ENCODE measurements at places on chromosomes 16 and 17.
A peak's percentile ranks its signal among the peaks of the same experiment; 100 is the strongest.

DNA sequence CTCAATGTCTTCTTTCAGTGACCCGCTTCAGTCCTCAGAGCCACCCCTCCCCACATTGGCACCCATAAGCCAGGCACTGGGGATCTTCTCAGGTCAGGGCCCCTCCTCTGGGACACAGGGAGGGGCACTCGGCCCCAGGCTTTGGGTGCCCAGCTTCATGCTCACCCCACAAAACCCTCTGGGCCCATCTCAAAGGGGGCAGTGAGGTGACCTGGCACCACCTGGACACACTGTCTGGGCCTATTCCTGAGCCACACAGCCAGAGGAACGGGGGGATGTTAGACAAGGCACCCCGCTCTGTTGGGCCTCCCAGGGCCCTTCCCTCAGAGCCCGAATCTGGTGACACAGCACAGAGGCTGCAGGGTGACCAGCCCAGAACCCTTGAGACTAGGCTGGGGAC, 36.1 kb downstream of the TNFRSF13B start:
- DNase-seq = no peak

DNA sequence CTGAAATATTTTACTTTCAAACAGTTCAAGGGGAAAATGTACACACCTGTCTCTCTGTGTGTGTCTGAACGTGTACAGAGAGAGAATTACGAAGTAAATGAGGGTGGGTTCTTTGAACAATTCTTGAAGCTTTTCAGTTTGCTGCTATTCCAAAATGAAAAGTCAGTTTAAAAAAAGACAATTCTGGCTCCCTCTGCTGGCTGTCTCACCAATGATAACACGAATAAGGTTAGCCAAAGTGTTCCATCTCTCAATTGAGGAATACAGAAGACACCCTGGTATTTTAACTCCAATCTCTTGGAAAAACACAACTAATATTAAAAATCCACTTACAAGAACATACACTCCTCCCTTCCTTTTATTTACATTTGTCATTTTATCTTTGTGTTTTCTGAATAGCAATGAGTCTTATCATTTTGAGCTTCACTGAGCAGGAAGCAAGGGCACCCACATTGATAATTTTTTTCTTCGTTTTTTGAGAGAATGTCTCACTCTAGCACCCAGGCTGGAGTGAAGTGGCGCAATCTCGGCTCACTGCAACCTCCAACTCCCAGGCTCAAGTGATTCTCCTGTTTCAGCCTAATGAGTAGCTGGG, 20.5 kb downstream of the EFTUD2 start:
- no peak for DNase-seq

- no peak for DNase-seq
Measured at GRCh38 chr17:32555611-32556310, 69.0 kb downstream of the CDK5R1 start.

- DNase-seq = no peak
Measured at GRCh38 chr17:44334727-44335126, 10.1 kb upstream of the SLC25A39 start.

DNA sequence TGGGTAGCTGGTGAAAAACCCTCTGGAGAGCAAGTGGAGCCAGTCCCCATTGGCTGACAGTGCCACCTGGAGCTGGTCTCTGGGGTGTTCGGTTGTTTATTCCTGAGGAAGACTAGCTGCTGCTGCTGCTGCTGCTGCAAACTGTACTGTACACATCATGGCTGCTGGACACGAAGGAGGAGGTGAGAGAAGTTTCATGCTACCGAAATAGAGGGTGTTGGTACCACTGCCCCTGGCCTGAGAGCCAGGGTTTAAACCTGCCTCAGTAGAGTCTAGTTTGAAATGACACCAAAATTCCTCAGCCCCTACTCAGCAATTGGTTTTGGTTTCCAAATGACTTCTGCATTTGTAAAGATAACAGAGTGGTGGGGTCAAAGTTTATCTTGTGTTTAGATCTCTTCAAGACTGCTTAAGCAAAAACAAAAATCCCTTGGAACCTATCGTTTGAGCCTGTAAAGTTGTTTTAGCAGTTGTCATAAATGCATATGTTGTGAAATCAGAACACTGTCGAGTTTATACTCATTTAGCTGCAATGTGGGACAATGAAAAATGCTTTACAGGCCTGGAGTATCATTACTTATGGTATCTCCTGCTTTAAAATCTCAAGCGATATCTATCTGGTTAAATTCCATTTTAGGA, 40.8 kb downstream of the CYB5B start:
- DNase-seq = no peak

DNA sequence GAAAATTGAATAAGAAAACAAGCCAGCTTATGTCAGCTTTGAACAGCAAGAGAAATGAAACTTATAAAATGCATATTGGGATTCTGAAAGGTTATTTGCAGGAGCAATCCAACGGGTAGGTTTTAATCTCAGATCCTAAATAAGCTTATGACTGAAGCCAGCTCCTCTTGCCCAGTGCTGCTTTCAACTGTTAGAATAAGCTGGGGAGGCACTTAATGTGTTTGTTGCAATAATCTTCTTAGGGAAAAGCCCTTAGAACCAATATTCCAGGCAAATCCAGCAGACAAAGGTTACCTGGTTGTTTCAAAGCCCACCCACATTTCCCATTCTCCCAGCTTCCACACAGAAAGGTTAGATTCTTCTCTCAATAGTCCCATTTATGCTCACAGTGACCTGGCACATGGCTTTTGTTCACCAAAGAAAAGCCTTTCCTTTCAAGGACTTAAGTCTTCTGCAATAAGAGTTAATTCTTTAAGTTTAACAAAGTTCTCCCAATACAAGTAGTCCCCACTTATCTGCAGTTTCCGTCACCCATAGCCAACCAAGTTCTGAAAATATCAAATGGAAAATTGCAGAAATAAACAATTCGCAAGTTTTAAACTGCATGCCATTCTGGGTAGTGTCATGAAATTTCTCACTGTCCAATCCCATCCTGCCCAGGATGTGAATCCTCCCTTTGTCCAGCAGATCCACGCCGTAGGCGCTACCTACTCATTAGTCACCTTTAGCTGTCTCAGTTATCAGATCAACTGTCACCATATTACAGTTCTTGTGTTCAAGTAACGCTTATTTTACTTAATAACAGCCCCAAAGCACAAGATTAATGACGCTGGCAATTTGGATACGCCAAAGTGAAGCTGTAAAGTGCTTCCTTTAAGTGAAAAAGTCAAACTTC, 5.9 kb downstream of the TEX2 start:
- no peak for DNase-seq

- no peak for DNase-seq
Measured at GRCh38 chr17:66786107-66786506, 48.8 kb upstream of the CACNG5 start.

DNA sequence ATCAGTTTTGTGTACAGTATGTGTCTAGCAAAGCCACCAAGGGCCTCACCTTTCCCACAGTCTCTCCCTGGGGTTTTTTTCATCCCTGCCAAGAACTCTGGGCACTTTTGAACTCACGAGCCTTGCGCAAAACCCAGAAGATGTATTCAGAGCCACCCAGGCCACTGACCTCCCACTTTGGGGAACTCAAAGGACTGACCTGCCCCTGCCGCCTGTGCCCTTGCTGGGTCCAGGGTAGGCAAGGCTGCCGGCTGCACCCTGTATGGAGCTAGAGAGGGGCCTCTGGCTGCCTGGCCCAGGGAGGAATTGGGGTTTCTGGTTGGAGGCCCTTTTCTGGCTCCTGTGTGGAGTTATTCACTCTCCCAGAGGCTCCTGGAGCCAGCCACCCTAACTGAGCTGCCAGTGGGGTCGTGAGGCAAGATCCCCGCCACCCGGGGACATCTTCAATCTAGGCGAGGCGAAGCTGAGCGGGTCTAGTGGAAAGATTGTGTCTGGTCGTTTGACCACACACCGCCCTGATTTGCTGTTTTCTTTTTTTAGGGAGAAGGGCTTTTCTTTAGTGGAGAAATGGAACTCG, 1.9 kb downstream of the CDK5R1 start:
- DNase-seq = no peak

GRCh38 chr17:76000016-76000754, 470 bp upstream of the CDK3 start:
- no peak for DNase-seq

GRCh38 chr17:5262416-5262991, 19.6 kb upstream of the RABEP1 start:
- no peak for DNase-seq

GRCh38 chr16:74169066-74169465, 127.5 kb upstream of the PSMD7 start:
- DNase-seq = no peak

DNA sequence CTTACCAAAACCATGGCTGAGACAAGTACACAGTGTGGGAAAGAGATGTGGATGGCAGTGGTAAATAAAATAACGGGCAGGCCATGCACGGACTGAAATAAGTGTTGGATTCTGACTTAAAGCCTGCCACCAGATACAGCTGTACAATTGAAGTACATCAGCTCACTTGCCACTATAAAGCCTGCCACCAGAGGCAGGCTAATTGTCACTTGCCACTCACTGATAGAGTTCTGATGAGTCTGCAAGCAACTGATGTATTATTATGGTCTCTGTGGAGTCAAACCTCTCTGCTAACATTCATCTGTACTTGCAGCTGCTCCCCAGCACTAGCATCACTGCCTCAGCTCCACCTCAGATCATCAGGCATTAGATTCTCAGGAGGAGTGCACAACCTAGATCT, 93.0 kb downstream of the CYTH1 start:
- no peak for DNase-seq

DNA sequence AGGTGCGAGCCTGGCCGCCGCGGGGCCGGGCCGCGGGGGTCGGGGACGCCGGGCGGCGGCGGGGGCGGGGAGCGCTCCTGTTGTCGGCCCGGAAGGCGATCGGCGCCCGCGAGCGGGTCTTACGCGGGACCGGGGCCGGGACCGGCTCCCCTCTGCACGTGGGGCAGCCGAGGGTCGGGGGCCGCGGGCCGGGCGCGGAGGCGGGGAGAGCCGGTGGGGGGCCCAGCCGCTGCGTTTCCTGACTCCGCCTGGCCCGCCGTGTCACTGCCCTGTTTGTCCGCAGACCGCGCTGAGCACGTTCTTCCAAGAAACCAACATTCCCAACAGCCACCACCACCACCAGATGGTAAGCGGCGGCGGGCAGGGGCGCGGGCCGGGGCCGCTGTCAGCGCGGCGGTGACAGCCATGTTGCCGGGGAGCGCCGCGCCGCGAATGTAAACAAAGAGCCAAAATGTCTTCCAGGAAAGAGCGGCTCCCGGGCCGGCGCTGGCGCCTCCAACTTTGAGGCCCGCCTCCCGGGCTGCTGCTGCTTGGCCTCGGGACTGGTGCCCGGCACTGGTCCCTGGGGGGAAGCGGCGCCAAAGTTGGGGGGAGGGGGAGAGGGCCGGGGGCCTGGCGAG, 586 bp downstream of the UBALD2 start:
- no peak for DNase-seq

DNA sequence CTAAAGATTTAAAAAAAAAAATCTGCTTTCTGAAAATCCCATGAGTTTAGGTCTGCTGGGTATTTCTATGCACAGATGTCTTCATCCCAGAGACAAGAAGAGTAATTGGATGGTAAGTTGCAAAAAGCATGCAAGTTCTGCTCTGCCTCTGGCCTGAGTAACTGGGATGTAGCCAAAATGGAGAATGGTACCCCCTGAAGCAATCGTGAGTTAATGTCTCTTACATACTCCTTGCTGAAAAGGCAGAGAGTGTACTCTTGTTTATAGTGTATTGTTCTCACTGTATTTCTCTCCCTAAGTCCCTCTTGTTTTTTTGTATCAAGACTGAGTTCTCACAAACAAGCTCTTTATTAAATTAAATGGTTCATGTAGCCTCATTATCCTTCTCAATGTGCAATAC, 259.0 kb downstream of the IRX3 start:
- no peak for DNase-seq

DNA sequence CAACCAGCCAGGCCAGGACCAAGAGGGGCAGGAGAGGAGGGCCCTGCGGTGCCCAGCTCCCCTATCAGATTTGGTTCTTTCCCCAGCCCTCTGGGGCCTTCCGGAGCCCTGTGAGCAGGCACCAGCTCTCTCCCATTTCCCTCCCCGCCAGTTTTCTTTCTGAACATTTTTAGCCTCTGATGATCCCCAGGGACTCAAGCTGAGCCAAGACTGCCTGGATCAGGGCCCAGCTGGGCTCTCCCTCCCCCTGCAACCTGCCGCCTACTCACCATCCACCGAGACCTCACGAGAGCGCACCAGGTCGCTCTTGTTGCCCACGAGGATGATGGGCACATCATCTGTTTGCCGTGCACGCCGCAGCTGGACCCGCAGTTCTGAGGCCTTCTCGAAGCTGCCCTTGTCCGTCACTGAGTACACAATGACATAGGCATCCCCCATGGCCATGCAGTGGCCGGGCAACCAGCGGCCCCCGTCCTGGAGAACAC, 2.0 kb downstream of the RRAD start:
- no peak for DNase-seq

GRCh38 chr17:8900626-8901585, 33.4 kb upstream of the PIK3R6 start:
- no peak for DNase-seq

- DNase-seq = no peak
Measured at GRCh38 chr16:87384162-87384874, 742 bp upstream of the FBXO31 start.

DNA sequence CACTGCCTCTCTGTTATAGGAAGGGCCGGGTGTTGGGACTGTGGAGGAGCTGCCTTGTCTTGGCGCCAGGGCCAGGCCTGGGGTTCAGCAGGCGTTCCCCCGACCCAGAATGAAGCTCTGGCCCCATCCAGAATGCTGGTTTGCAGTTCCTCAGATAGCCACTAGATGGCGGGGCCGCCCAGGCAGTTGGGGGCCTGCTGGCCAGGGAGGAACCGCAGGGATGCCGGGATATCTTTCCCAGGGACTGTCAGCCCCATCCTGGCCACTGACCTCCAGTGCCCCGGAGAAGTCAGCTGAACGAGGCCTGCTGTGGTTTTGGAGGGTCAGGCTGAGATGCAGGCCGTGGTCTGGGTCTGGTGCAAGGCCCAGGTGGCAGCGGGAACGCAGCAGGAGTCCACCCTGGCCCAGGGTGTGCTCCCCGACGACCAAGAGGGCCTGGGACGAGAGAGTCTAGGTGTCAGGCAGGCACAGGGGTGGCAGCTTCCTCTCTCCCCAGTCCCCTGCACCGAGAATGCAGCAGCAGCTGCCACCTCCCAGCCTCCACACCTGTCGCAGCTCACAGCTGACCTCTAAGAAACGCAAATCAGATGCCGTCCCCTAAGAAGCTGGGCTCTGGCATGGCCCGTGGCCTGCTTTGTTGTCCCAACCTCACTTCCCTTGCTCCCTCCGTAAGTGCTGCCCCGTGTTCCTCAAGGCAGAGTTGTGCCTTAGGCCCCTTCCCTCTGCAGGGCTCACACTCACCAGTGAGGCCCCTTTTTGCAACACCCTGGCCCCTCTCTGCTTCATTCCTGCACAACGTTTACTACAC, 51.2 kb downstream of the RMI2 start:
- no peak for DNase-seq

- no peak for DNase-seq
Measured at GRCh38 chr16:12276576-12276975, 300.0 kb downstream of the SNX29 start.

- peak; percentile 39 for DNase-seq
Measured at GRCh38 chr17:43878260-43879175, 28.8 kb downstream of the MPP2 start.

Measured in epithelial cell of prostate (primary cell).